WERI-Rb-1 (cell line): ENCODE measurements at places on chromosomes 7 and 10.
A peak's percentile ranks its signal among the peaks of the same experiment; 100 is the strongest.

DNA sequence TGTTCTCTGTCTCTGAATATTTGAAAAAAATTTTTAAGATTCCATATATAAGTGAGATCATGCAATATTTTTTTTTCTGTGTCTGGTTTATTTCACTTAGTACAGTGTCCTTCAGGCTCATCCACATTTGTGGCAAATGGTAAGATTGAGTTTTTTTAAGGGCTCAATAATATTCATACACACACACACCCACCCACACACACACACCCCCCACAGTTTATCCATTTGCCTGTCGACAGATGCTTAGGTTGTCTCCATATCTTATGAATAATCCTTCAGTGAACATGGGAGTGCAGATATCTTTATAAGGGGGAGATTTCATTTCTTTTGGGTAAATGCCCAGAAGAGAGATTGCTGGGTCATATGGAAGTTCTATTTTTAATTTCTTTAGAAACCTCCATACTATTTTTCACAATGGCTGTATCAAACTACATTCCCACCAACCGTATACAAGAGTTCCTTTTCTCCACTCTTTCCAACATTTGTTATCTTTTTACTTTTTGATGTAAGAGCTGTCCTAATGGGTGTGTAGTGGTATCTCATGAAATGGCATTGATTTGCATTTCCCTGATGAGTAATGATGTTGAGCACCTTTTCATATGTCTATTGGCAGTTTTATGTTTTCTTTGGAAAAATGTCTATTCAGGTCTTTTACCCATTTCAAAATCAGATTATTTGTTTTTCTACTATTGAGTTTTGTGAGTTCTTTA lies 35.0 kb downstream of the AUTS2 start:
- no peak for DNase-seq

- DNase-seq: no peak
These were observed 95.7 kb upstream of the SVIL start for GRCh38 chr10:29730458-29730857.

DNA sequence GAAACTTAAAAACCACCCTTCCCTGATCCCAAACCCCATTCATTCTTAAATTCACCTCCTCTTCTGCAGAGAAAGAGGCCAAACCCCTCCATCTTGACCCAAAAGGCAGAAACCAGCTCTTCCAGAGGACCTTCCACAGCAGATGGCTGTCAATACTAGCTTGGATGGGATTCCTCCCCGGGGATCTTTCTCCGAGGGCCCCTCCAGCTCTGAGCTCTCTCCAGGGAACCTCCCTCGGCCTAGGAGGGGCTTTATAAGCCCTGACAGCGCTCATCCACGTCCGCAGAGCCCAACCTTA lies 5.4 kb downstream of the TNRC18 start:
- no peak for DNase-seq

- DNase-seq: no peak
These were observed 62.7 kb downstream of the ARID5B start for GRCh38 chr10:61964059-61964709.

- DNase-seq: no peak
These were observed 27.5 kb downstream of the ADRB1 start for GRCh38 chr10:114071178-114071577.

- DNase-seq: peak; percentile 71
These were observed 165.7 kb downstream of the NPSR1 start for GRCh38 chr7:34823650-34824258.

- no peak for DNase-seq
These were observed 12.8 kb downstream of the CRYGN start for GRCh38 chr7:151426904-151427704.

- no peak for DNase-seq
These were observed 42.3 kb downstream of the ARID5B start for GRCh38 chr10:61943674-61944378.

- no peak for DNase-seq
These were observed 413 bp downstream of the BUD31 start for GRCh38 chr7:99409192-99409572.

DNA sequence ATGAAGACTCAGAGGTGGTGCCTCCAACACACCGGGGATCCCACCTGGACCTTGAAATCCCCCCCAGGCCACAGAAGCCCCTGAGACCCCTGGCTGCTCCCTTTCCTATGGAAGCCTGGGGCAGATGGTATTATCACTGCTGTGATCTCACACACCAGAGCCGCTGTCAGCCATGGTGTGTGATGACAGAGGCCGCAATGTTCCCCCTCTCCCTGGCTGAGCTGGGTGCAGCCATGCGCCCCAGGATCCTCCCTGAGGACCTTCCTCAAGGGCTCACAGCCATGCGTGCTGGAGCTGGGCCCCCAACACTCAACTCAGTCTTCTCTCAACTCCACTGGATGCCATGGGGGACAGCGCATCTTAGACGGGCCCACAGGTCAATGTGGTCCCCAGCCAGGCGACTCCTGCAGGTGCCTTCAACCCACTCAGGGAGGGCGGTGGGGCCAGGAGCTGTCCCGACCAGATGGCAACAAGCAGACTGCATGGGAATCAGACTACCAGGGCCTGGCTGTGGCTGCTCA lies 44.9 kb downstream of the VIPR2 start:
- DNase-seq: no peak

DNA sequence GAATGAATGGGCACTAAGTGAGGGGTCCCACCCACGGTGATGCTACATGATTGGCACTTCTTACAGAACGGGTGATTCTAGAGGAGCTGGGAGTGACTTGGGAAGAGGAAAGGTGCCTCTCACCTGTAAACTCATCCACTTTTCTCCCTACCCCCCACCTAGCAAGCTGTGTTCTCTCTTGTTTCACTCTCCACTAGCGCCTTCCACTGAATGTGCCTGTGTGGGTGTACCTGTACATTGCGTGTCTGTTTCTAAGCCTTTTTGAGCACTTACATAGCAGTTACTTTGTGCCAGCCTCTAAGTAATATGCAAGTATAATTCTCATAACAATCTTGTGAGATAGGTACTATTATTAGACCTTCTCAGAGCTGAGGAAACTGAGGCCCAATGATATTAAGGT lies 133.7 kb upstream of the AGK start:
- no peak for DNase-seq

- DNase-seq: no peak
These were observed 208.6 kb downstream of the LHFPL3 start for GRCh38 chr7:104536956-104537355.

GRCh38 chr7:134770676-134771075 lies 8.8 kb upstream of the CALD1 start:
- no peak for DNase-seq

DNA sequence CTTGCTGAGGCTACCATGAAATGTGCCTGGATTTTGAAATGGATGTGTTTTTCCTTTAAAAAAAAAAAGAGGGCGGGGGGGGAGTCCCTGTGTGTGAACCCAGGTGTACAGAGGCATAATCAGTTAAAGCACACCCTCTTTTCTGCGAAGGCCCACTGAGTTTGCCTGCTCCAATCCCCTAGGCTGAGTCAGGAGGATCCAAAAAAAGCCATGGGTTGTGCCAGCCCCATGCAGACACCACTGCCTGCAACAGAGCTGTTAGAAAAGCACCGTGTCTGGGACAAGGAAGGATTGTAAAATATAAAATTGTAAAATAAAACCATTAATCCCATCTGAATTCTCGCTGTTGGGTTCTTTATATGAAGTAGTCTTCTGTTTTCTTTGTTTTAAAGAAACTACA lies 217.9 kb downstream of the ADAM12 start:
- DNase-seq: no peak

DNA sequence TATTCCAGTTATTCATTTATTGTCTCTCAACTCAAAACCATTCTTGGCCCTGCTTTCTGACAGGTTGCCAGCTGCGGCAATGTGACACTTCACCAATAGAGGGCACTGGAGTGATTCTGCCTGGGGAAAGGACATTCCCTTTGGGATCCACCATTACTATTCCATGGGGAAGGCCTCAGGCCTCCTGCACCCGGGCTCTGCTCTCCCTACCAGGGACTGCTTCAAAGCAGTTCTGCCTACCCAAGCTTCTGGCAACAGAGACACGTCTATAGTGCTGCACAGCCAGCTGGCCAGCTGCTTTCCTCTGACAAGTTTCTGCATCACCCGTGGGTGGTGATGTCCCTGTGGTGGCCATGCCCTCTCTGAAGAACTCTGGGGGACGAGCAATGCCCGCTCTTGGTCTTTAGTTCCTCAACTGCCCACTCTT lies 163.8 kb downstream of the ELMO1 start:
- peak; percentile 68 for DNase-seq

GRCh38 chr7:46542076-46542475 lies 621.0 kb upstream of the IGFBP3 start:
- DNase-seq: no peak

- DNase-seq: no peak
These were observed 105.7 kb upstream of the FAM20C start for GRCh38 chr7:86629-87028.

DNA sequence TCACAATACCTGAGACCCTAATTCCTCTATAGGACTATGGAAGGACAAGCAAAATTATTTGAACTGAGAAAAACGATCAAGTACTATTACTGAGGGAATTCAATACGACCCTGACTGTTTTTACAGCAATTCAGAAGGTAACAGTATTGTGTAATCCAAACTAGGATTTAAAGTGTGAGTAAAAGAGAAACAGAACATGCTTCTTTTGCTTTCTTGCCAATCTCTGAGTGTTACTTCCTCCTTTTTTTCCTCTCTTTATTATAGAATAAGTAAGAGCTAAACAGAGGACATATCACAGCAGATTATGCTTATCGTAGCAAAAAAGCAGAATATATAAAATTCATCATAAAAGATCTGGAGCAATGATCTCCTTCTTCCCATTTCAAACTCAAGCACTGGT lies 292.1 kb downstream of the THSD7A start:
- DNase-seq: no peak

GRCh38 chr7:80359476-80359875 lies 152.4 kb downstream of the GNAT3 start:
- no peak for DNase-seq

DNA sequence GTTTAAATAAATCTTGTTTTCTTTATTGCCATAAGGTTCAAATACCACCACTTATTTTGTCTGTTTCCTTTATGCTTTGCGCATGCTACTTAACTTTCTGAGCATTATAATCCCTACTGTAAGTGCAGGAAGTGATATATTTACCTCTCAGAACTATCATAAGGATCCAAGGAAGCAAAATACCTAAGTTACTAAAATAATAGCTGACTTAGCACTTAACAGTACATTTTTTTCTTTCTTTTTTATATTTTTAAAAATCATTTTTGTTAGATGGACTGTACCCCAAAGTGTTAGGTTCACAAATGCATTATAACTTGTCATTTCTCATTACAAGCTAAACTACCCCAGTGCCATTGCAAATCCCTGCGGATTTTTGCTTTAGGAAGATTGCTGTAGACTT lies 663.8 kb downstream of the SUGCT start:
- DNase-seq: no peak

GRCh38 chr10:89053555-89053954 lies 63.0 kb downstream of the FAS start:
- DNase-seq: no peak

- no peak for DNase-seq
These were observed 52.4 kb upstream of the TNS3 start for GRCh38 chr7:47634273-47634672.

DNA sequence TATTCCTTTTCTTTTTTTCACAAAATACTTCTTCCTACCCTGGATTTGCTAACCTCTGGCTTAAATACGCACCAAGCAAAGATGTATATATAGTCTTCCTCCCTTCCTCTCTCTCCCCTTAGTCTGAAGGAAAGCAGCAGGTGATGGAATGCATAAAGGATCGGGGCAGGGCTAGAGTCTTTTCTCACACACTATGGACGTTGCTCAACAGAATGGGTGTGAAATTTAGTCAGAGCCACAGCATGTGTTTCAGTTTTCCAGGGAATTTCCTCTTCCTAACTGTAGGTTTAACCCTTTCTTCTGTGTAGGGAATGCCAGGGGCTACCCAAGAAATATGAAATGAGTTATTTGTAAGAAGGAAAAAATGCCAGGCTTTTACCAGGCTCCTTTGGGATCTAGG lies 71.4 kb upstream of the NFKB2 start:
- no peak for DNase-seq

GRCh38 chr7:137820677-137821420 lies 25.9 kb downstream of the DGKI start:
- peak; percentile 20 for DNase-seq

GRCh38 chr7:136709876-136710275 lies 158.6 kb upstream of the CHRM2 start:
- no peak for DNase-seq

- DNase-seq: no peak
These were observed 65.2 kb upstream of the PDGFA start for GRCh38 chr7:584820-585219.

- peak; percentile 64 for DNase-seq
These were observed 110.3 kb downstream of the C1GALT1 start for GRCh38 chr7:7292608-7293007.

DNA sequence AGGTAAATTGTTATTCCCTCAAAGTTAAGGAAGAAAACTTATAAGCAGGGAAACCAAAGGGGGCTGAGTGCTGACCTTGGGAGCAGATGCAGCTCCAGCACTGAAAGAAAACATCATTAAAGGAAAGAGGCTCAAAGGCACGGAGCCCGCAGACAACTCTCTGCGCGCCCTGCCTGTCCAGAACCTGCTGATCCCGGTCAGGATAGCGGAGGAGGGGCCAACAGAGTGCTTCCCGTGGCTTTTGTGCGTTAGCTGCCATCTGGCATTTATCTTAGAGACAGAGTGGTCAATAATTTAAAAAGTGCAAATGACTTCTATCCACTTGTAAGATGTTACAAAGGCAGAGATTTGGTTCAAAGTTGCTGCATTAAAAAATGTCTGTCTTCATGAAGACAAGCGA lies 162.1 kb downstream of the FANK1 start:
- DNase-seq: peak; percentile 77
